ENCODE measurements at places on chromosomes 11 and 22. TPM values are rescaled to one million over a fixed set of nuclear protein-coding genes. Genes with fewer than 3 reads are reported as not detected.

The DGKZ gene
- total RNA-seq, result 67.5 TPM

The CYP2D6 gene
- total RNA-seq, result not detected

The PRR5L gene
- total RNA-seq, result 1.6 TPM

The DENND6B gene
- total RNA-seq, result 1.7 TPM

The PTPN5 gene
- 0.27 TPM for total RNA-seq

The CTSF gene
- 51.0 TPM for total RNA-seq

The OR51L1 gene
- not detected for total RNA-seq

The SLC15A3 gene
- 20.8 TPM for total RNA-seq
